ACHN (cell line): ENCODE measurements at places on chromosomes 6 and 20.

DNA sequence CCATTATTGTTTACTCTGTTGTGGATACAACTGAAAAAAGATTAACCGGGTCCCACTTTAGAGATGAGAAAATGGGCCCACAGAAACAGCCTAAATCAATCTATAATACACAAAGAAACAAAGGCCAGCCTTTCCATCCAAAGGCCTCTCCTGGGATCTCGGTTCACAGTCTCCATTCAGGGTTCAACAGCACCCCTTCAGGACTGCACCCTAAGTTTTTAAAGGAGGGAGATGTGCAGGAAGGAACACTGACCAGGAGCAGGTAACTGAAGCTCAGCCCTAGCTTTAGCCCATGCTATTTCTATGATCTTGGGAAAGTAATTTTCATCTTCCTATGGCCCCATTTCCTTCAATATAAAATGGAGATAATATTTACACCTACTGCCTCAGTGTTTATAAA, 147.7 kb downstream of the BTBD9 start:
- no peak for DNase-seq

DNA sequence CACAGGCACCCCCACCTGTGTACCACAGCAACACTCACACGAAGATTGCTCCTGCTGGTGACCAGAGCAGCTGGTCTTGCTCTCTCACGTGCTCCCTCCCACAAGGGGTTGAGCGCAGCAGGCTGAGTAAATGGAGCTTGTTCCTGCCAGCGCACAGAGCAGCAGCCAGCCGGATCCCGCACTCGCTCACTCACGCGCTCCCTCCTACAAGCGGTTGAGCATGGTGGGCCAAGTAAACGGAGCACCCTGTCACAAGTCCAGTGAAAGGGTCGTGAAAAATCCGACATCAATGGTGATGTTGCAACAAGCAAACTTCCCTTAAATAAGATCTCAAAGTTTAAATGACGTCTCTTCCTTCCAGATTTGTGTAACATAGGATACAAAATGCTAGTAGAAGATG, 313.7 kb downstream of the FOXC1 start:
- no peak for DNase-seq

- DNase-seq, result peak; percentile 75
These were observed 5.3 kb downstream of the TP53TG5 start for GRCh38 chr20:45372646-45373352.

GRCh38 chr6:96876886-96877545, 20.7 kb downstream of the NDUFAF4 start:
- DNase-seq, result no peak

DNA sequence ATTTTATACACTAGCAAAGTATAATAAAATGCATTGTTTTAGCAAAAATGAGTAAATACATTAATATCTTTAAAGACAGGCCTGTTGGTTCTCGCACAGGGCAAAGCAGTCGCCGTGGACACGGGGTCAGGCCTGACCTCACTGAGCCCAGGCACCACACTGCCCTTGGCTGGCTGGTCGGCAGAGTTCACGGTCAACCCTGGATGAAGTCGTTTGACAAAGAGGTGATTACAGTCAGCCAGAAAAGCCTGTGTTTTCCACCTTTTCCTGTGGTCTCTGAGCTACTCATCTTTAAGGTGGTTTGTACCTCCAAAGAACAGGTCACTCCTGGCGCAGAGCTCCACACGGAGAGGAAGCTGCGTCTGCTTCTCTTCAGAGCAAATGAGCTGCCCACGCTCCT, 191.5 kb downstream of the DLL1 start:
- no peak for DNase-seq

DNA sequence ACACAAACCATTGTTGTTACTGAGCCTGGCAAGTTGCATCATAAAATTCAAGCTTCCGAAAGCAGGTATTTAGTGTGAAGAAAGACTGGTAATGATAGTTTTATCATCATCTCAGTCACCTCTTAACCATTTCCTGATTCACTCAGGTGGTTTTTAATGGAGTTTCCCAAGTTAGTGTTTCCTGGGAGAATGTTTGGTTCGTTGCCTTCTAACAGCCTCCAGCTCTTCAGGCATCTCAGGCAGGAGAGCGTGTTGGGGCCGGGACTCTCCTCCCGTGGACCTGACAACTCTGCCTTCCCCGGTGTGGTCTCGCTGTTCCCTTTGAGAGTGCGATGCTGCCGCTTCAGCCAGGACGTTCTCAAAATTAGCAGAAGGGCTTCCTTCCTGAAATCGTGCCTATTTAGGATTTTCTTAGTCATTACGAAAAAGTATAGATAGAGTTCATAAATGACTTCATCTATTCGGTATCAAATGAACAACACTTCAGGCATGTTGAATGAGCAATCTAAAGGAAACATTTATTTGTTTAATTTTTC, 105.0 kb upstream of the QKI start:
- no peak for DNase-seq

DNA sequence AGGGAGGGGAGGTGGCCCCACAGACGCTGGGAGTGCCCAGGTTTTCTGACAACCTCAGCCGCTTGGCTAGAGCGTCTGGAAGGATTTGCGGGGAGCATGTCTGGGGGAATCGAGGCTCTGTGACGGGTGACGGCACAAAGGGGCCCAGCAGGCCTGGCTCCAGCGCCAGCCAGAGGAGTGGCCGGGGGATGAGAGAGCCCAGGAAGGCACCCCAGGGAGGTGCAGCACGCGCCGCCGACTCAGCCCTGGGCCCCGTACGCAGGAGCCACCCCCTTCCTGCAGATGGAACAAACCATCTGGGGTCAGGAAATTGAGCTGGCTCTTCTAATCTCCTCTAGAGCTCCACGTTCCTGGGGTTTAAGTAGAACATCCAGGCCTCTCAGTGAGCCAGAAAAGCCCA, 5.9 kb upstream of the SLCO4A1 start:
- DNase-seq, result no peak

- no peak for DNase-seq
These were observed 19.8 kb upstream of the SMIM28 start for GRCh38 chr6:138357928-138358327.

DNA sequence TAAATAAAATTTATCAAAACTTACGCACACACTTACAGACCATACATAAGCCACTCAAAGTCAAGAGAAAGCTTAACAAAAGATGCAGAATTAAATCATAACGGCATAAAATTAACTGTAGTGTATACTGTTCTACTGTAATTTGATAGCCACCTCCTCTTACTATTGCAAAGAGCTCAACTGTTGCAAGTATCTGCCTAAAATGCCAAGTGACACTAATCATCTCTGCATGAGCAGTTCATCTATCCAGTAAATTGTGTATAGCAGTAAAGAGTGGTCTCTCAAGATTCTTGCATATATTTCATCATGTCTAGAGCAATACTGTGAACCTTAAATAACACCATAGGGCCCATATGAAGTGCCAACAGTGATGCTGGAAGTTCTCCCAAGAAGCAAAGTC, 12.3 kb downstream of the OR2H2 start:
- no peak for DNase-seq

- DNase-seq, result peak; percentile 47
These were observed 809 bp upstream of the NOL7 start for GRCh38 chr6:13614126-13614925.

- no peak for DNase-seq
These were observed 293.0 kb upstream of the PRDM1 start for GRCh38 chr6:105793130-105793529.

DNA sequence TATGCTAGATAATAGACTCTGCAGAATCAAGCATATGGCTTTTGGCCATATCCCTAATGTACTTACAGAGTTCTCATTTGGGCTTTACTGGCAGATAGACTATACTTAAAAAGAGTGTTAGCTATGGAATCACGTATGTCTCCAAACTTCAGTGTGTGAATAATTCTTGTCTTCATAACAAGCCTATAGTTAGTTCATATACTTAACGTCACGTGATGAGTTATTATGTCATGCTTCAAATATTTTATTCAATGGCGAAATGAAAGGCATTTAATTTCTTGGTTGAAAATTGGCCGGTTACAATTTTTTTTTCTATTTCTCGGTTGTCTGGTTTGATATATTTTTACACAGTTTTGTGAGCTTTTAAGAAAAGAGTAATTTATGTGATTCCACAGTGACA, 62.7 kb downstream of the MEI4 start:
- no peak for DNase-seq

DNA sequence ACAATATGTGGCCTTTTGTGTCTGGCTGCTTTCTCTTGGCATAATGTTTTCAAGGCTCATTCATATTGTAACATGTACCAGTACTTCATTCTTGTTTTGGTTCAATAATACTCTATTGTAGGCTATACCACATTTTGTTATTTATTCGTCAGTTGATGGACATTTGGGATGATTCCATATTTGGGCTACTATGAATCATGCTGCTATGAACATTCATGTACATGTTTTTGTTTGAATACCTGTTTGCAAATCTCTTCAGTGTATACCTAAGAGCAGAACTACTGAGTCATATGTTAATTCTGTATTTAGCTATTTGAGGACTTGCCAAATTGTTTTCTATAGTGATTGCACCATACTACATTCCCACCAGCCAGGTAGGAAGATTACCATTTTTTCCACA, 259.9 kb downstream of the GMPR start:
- no peak for DNase-seq
